Mammary epithelial cell (primary cell): ENCODE measurements at places on chromosomes 5 and 9. TPM values are rescaled to one million over a fixed set of nuclear protein-coding genes. Genes with fewer than 3 reads are reported as not detected.

The KCNT1 gene
- not detected for total RNA-seq

The MYOT gene
- total RNA-seq = 0.12 TPM in 1 of 2 replicates, not detected in the other

The OR1J2 gene
- not detected for total RNA-seq

The CARD9 gene
- total RNA-seq = 1.0 TPM

The CTSV gene
- total RNA-seq = 41.3 and 101 TPM in 2 replicates

The PTGDS gene
- total RNA-seq = 0.54 and 1.3 TPM in 2 replicates

The HK3 gene
- not detected for total RNA-seq

The SAPCD2 gene
- 1.0 TPM for total RNA-seq

The DAB2IP gene
- 72.2 and 78.4 TPM in 2 replicates for total RNA-seq

The SAXO1 gene
- total RNA-seq = not detected in 2 replicates

The SLC27A6 gene
- 6.0 and 7.5 TPM in 2 replicates for total RNA-seq

The TLX3 gene
- not detected in 2 replicates for total RNA-seq

The EIF4E1B gene
- not detected in 2 replicates for total RNA-seq

The FCN1 gene
- not detected in 2 replicates for total RNA-seq

The AQP7 gene
- 0.56 TPM in 1 of 2 replicates, not detected in the other for total RNA-seq

The RALGPS1 gene
- 0.94 and 1.1 TPM in 2 replicates for total RNA-seq
